ENCODE measurements at places on chromosomes 3 and 15.

DNA sequence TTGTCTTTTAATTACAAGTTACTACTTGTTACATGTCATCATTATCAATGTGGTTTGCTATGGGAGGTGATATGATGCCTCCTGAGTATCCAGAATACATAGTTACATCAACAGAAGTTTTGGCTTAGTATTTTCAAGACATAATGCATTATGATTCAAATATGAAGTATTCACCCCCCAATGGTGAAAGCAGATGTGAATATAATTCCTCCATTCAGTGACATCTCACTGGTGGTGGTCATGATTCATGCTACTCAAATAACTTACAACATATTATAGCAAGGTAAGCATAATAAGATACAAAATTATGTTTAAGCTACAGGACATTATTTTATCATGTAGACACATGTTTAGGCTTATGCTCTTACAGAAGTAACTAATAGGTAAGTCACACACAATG lies 34.9 kb upstream of the TTBK2 start:
- DNase-seq = no peak

DNA sequence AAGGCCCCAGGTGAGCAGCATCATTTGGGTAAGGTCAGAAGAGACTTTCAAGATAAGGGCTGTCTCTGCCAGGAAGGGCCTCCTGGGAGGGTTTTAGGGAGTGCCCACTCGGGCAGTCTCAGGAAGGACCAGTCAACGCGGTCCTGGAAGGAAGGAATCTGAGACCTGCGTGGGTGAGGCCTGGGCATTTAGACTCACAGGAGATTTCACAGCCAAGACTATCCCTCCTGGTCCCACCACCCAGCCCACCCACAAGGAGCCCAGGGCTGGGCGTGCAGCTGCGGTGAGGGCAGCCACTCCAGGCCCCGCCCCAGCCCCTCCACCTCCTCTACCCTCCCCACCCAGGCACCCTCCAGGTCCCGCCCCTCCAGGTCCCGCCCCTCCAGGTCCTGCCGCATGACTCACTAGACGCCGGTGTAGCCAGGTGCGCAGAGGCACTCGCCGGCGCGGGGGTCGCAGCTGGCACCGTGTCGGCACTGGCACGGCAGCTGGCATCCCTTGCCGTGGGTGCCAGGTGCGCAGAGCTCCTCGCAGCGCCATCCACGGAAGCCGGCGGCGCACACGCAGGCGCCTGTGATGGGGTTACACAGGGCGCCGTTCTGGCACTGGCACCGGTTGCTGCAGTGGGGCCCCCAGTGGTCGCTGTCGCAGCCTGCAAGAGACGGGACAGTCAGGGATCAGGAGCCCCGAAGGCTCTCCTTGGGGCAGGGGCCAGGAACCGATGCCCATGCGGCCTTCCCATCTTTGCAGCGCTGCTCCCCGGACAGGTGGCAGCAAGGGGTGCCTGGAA lies 112.7 kb downstream of the RAB11A start:
- no peak for DNase-seq

DNA sequence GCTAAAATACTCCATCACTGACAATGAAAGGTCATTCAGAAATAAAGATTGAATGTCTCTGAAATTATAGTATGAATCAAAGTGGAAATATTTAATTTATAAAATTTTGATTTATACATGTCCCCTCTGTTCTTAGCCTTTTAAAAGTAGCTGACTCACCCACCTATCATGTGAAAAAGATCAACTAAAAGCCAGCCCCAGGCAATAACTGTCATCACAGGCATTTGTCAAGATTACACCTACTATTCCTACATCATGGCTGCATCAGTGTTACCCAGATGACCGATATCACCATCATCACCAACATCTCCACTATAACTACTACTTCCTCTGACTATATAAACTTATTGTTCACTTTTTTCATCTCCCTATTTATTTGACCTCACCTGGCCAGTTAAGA lies 14.3 kb upstream of the PIK3R4 start:
- DNase-seq = no peak

DNA sequence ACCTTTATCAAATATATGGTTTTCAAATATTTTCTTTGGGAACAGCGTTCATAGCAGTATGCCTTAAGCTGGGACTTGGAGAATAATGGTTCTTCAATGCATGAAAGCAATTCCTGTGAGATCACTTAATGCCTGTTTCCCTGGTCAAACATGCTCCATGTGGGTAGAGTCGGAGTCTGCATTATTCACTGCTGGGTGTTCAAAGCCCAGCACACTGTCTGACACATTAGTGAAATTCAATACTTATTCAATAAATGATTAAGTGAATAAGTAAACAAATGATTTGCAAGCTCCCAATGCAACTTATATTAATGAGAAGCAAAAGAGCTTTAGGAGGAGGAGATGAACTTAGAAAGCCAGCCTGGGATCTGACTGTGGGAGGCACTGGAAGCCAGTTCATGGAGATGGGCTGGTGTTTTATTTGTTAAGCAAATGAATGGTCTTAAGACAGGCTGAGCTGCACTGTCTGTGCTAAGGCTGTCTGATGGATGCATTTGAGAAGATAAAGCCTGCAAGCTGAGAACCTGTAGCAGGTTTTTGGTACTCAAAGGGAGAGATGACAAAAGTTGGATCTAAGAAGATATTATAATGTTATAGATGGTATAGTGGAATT lies 490.8 kb downstream of the MCTP2 start:
- DNase-seq = no peak

DNA sequence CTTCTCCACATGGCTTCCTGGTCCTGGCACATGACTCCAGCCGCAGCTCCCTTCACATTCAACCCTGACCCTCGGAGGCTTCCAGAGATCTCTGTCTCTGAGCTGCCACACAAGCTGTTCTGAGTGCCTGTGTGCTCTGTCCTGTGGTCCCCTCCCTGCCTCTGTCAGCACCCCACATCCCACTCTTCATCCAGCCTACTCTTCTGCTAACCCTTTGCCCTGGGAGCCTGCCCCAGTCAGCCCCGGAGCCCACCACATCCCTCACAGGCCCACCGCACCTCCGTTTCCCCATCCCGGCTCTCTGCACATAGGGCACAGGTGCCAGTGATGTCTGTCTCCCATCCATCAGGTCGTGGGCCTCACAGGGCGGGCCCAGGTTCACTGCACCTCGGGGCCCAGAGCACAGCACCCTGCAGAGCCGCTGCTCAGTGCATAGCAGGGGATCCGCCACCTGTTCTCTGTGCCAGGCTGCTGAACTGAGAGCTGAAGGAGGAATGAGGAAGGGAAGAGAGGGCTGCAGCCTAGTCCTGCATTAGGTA lies 133.6 kb downstream of the UACA start:
- no peak for DNase-seq

DNA sequence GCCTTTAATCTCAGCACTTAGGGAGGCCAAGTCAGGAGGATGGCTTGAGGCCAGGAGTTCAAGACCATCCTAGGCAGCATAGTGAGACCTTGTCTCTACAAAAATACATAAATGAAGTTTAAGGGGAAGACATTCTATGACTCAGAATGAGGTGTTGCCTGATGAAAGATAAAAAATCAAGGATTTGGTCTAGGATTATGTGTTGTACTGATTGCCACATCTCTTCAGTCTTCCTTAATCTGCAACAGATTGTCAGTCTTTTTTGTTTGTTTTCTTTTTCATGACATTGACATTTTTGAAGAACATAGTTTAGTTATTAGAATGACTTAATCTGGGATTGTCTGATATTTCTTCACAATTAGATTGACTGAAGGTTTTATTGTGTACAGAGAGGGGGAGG lies 26.3 kb upstream of the DPPA4 start:
- no peak for DNase-seq

- no peak for DNase-seq
Measured at GRCh38 chr3:170651260-170651845, 65.5 kb upstream of the SLC7A14 start.

GRCh38 chr3:49671291-49672288 lies 2.6 kb upstream of the APEH start:
- peak; percentile 78 for DNase-seq

GRCh38 chr3:8353364-8353763 lies 148.3 kb upstream of the LMCD1 start:
- DNase-seq = no peak

GRCh38 chr3:159928071-159928491 lies 60.6 kb upstream of the IL12A start:
- no peak for DNase-seq

DNA sequence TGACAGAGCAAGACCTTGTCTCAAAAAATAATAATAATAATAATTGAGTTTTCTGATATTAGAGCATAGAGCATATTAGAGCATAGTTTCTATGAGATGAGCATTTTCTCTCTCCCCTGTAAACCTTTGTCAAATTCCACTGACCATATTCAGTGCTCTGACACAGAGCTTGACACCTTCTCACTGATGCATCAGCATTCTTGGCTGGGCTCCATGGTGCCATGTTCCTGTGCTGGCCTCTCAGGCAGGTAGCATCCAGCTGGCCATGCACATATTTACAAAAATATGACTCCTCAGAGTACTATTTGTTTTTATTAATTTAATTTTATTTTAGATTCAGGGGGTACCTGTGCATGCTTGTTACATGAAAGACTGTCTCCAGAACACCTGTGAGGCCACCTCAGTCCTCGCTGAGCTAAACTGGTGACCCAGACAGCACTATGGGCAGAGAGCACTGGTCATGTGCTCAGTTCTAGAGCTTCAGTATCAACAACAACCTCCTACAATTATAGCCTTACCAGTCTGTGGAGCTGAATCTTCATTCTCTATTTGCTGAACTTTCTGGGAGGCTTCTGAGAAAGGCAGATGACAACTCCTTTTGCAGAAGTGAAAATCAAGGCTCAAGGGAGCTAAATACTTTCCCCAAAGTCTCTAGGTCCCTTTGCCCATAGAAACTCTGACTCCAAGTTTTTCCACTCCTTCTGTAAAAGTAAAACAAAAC lies 21.6 kb upstream of the SLC28A2 start:
- DNase-seq = no peak

GRCh38 chr15:64747578-64747977 lies 27.8 kb downstream of the RBPMS2 start:
- DNase-seq = no peak
